ENCODE measurements at places on chromosomes 4 and X. TPM values are rescaled to one million over a fixed set of nuclear protein-coding genes. Genes with fewer than 3 reads are reported as not detected.
A peak's percentile ranks its signal among the peaks of the same experiment; 100 is the strongest.

DNA sequence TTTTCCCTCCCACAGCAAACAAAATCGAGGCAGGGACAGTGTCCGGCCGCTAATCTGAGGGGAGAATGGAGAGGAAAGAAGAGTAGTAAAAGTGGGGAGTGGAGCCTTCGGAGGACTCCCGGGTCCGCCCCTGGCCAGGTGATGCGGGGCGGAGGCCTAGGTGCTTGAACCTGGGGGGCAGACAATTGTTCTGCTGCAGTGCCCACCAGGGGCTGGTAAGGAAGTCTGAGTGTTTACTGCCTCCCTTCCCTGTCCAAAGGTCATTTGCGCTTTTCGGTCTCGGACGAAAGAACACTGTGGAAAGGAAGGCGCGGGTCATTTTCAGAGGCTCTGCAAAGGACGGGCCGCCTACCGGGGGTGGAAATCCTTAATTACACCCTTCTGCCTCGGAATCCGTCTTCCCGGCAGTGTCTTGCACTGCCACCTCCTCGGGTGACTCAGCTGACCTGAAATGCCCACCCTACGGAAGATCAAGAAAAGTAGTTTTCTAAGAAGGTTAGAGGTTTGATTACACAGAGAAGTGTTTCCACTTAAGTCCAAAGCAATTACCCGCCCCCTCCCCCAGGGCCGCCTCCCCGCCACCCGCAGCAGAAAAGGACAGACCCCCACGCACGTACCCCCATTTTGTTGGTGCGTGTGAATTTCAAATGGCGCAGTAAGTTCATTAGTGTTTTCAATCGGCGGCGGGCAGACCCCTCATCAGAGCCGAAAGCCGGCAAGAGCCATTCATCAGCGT lies 99.9 kb upstream of the TENM3 start:
- peak; percentile 29 for DNase-seq

- DNase-seq, result no peak
Observed at GRCh38 chr4:62517716-62518115, 1317.6 kb downstream of the ADGRL3 start.

DNA sequence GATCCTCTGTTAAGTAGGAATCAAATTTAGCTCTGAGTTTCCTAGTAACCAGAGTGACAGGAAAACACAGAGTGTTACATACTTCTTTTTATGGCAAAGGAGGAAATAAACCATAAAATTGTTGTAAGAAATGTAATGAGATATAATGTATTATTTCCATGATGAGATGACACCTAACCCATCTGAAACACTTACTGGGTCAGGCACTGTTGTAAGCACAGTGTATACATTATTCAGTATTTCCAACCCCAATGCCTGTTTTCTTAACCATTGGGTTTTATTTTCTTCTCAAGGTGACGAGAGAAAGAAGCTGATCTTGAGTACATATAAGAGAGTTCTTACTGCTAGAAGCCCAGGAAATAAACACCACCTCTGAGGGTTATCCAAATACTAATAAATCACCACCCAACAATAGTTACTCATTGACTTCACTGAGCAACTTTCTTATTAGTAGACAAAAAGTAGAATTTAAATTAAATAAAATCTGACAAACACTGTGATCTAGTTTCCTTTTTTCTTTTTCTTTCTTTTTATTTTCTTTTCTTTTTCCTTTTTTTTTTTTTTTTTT lies 4.2 kb upstream of the ENAM start:
- DNase-seq, result no peak

The GAGE12J gene
- not detected for polyA plus RNA-seq

- no peak for DNase-seq
Observed at GRCh38 chr4:8756816-8757215, 114.8 kb downstream of the HMX1 start.
